Progenitor cell of endocrine pancreas (in vitro differentiated cells): ENCODE measurements at places on chromosomes 11 and 22. TPM values are rescaled to one million over a fixed set of nuclear protein-coding genes. Genes with fewer than 3 reads are reported as not detected.

- DNase-seq, result no peak
Observed at GRCh38 chr11:64842366-64842759, 2.1 kb downstream of the CDC42BPG start.

DNA sequence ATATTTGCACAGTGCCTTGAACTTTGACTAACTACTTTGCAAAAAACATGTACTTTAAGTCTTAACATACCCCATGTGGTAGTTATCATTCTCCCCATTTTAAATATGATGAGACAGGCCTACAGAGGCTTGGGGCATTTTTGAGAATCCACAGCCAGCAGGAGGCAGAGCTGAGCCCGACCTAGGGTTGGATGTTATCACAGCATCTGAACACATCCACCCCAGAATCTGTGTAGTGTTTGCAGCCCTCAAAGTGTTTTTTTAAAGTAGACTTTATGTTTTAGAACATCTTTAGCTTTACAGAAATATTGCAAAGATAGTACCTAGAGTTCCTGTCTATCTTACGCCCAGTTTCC, 17.6 kb downstream of the OTOG start:
- no peak for DNase-seq

- DNase-seq, result no peak
Observed at GRCh38 chr11:31617246-31617645, 107.7 kb downstream of the ELP4 start.

Gene SMTNL1
- total RNA-seq, result not detected in 2 replicates

Gene HBB
- not detected in 2 replicates for total RNA-seq
